ENCODE measurements at places on chromosomes 11 and 22. TPM values are rescaled to one million over a fixed set of nuclear protein-coding genes. Genes with fewer than 3 reads are reported as not detected.

GSTT2B gene
- 4.5 TPM for total RNA-seq

OR8D1 gene
- under 0.01 TPM for total RNA-seq

KCNJ4 gene
- total RNA-seq: not detected

APOBEC3B gene
- 2.4 TPM for total RNA-seq

KIAA1671 gene
- total RNA-seq: 3.9 TPM

OR5P2 gene
- not detected for total RNA-seq

CD44 gene
- 419 TPM for total RNA-seq

Measured in uterine smooth muscle cell (primary cell).